ENCODE measurements at places on chromosomes 7 and 10.

DNA sequence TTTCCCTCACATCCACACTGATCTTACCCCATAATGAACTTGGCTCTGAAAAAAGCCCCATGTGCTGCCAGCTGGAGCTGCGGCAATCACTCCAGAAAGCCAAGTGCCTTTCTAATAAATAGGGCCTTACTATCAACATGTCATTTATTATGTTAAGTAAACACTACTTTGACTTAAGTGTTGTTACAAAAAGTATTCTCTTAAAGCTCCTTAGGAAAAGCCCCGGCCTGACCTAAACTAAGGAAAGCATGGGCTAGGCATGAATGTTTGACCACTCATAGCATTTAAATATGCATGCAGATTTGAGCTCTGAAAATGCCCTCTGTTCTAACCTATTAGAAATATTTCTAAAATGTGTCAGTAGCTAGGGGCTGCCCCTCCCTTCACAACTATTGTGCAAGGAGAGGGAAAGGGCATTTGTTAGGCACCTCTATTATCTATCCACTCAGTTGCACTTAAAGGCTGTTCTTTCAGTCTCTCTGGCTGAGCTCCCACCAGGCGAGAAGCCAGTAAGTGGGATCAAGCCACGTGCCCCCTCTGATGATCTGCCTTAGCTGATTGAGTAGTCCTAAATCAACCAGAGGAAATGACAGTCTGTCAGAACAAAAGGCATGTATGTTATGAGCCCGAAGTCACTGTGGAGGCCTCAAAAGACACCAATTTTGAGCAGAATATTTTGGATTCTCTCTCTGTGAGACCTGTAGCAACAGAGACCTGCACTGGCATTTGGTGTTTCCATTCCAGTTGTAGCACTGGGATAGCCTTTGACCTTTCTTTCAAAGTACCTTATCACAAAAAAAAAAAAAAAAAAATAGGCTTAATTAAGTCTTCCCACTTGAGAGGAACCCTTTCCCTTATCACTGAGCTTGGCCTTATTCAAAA, 77.1 kb downstream of the ITGB8 start:
- no peak for DNase-seq

DNA sequence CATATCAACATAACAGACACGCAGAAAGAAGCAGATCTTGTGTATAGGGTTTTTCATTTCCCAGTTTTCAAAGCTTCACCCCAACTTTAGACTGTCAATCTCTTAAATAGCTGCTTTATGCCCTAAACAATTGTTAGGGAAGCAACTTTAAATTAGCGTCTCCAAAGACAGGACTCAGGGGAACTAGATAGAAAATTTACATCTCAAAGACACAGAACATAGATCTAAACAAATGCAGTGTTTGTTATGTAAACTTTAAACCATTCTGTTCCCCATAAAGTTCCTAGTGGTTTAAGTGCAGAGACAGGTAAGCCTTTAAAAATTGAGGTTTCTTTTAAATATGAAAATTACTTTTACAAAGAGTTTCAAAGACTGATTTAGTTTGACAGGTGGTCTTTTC, 379.2 kb upstream of the GHITM start:
- DNase-seq, result no peak

DNA sequence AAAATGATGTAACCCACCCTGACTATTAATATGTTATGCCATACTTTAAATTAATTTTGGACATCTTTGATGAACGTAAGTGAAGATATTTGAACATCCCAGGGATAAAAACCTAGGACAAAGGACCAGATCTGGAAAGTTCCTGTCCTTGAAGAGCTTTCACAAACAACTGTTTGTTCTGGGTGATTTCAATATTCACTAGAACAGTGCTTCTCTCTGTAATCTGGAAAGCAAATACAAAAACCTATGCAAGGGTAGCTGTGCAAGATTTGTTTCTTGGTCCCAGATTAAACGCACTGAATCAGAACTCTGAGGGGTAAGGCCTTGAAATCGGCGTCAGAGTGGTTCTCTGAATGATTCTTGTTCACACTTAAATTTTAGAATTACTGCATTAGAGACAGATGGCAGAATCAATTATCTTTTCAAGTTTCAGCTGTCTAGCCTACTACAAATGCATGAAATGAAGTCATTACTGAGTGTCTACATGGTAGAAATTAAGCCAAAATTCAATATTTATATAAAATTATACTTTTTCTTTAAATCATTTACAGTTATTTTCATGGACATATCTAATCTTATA, 69.6 kb upstream of the CSTF2T start:
- no peak for DNase-seq

- no peak for DNase-seq
These were observed 403.4 kb downstream of the DNAJB9 start for GRCh38 chr7:108973075-108973474.

DNA sequence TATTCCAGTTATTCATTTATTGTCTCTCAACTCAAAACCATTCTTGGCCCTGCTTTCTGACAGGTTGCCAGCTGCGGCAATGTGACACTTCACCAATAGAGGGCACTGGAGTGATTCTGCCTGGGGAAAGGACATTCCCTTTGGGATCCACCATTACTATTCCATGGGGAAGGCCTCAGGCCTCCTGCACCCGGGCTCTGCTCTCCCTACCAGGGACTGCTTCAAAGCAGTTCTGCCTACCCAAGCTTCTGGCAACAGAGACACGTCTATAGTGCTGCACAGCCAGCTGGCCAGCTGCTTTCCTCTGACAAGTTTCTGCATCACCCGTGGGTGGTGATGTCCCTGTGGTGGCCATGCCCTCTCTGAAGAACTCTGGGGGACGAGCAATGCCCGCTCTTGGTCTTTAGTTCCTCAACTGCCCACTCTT, 163.8 kb downstream of the ELMO1 start:
- DNase-seq, result peak; percentile 25

GRCh38 chr7:75985518-75986146, 8.8 kb downstream of the TMEM120A start:
- DNase-seq, result no peak

- DNase-seq, result no peak
These were observed 26.3 kb upstream of the WDFY4 start for GRCh38 chr10:48658243-48658974.

- peak; percentile 57 for DNase-seq
These were observed 13.5 kb upstream of the BAMBI start for GRCh38 chr10:28663576-28664368.

DNA sequence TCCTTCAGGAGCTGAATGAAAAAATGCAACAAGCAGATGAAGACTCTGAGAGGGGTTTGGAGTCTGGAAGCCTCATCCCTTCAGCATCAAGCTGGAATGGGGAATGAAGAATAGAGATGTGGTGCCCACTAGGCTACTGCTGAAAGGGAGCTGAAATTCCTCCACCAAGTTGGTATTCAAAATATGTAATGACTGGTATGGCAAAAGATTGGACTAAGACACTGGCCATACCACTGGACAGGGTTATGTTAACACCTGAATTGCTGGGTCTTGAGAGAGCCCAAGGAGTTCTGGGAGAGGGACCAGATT, 5.4 kb downstream of the IFIT2 start:
- DNase-seq, result no peak

DNA sequence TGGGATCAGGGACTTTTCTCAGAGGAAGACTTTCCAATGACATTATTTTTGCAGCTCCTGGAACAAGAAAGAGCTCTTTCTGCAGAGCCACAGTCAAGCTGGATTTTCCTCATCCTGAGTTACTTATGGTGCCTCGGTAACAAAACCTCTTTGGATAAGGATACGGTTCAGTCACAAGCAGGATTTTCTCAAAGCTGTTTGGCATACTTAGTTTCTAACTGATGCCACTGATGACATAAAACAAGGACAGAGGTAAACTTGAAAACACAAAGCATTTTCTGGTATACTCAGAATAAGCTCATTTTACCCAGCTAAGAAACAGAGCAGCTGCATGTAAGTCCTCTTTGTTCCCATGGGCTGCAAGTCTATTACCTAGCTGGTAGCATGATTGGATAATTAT, 340.9 kb upstream of the MEOX2 start:
- DNase-seq, result no peak

DNA sequence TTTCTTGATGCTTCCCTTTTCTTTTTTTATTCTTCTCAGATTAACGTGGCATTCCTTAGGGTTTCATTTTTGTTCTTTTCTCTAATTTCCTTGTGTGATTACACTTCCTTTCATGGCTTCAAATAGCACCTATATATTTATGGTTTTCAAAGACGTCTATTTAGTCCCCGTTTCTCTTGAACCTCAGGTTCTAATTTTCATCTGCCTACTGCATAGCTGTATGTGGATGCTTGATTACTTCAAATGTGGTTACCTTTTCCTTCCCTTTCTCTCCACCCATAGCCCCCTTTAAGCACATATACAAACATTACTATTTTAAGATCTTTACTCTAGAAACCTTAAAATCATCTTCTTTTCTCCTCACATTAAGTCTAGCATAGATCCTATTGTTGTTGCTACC, 2.4 kb downstream of the TPST1 start:
- DNase-seq, result no peak

GRCh38 chr7:5683280-5683670, 98.2 kb downstream of the RNF216 start:
- no peak for DNase-seq

DNA sequence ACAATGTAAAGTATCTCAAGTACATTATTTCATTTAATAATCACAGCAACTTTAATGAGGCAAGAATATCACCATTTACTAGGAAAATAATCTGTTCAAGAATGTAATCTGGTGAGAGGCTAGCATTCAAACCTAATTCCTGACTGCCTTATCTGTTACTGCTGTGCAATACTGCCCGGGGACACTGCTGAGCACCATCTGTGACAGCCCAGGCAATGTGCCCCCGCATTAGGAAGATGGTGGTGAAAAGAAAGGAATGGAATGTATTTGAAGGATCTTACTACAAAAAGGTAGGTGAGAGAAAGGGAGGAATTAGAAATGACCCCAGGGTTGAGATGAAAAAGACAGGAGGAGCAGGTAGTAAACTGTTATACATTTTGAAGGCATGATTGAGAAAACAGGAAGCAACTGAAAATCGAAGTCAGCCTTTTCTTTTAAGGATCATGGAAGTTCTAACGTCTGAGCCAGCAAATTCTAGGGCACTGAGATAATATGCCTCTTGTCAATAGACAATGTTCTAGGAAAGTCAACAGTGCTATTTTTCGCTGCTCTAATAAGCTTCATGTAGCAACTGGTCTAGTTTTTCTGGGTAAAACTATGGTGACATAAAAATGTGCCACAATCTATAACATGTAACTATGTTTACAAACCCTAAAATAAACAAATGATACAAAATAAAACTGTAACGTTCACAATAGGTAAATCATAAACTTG, 90.4 kb downstream of the ETV1 start:
- no peak for DNase-seq

DNA sequence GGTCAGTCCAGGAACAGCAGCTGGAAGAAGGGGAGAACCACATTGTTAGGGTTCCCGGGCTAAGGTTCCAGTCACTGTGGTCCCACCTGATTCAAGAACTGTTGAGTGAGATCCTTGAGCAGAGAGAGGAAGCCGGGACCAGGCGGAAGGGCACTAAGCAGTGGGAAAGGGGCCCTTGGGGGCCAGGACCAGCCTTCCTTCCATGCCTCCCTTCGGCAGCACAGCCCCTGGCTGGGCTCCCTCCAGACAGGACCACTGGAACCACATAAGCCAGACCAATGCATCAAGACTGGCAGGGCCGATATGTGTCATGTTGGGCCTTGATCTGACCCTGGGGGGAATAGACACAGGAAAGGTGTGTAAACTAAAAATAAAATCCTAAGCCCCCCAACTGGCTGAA, 103.9 kb downstream of the STRA8 start:
- no peak for DNase-seq

GRCh38 chr7:40945788-40946187, 757.1 kb downstream of the INHBA start:
- no peak for DNase-seq

DNA sequence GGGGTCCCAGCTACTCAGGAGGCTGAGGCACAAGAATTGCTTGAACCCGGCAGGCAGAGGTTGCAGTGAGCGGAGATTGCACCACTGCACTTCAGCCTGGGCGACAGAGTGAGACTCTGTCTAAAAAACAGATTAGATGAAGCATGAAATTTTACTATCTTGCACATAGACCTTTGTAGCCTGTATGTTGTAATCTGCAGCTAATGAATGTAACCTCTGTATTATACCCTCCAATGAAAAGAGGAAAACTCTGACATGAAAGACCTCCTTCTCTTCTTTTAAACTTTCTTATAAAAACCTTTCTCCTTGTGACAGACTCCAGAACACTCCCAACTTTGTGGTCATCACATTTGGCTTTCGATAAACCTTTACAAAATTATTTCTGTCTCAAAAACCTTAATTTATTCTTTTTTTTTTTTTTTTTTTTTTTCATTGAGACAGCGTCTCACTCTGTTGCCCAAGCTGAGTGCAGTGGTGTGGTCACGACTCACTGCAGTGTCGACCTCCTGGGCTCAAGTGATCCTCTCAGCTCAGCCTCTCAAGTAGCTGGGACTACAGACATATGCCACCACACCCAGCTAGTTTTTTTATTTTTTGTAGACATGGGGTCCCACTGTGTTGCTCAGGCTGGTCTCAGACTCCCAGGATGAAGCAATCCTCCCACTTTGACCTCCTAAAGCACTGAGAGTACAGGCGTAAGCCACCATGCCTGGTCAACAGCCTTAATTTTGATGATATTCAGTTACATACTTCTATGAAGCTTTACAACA, 97.4 kb downstream of the SVOPL start:
- no peak for DNase-seq

- DNase-seq, result no peak
These were observed 105.0 kb downstream of the EPC1 start for GRCh38 chr10:32241946-32242345.

DNA sequence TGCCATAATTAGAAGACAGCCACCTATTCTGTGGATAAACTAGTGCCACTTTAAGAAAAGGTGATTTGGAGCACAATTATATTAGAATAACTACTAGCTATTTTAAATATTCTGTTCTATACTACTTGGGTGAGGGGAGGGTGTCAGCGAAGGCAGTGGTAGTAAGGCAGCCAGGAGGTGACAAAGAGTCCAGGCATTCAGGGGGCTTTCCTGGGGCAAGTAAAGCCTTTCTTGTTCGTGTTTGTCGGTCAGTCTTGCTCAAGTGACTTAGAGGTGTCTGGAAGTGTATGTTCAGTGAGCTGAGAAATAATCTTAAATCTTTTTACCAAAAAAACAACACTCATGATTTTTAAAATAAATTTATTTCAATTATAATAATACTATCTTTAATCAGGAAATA, 34.4 kb downstream of the ADD3 start:
- no peak for DNase-seq

DNA sequence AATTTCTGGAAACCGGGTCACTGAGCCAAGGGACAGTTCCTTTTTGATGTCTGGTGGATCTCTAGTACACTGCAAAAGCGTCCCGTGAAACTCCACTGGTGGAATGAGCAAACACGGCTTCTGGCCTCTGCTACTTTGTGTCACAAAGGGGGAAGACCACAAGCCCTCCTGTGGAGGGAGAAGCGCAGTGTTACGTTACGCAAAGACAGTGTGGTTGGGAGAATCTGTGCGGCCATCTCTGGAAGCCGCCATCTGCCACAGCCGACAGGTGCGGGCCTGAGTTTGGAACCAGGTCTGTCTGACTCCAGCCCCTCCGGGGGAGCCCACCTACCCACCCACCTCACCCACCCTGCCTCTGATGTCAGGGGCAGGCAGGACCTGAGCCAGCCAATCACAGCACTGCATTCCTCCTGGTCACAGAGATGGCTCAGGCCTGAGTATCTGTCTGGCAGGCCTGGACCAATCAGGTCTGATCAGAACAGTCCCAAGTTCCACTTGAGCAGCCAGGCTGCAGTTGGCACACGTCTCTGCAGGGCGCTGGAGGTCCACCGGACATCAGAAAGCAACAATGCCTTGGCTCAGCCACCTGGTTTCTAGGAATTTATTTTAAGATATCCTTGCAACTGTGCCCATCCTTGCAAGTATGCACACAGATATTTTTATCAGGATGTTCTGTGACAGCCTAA, 3.0 kb upstream of the CYP2W1 start:
- DNase-seq, result no peak

GRCh38 chr10:74827694-74828093, 1.3 kb downstream of the KAT6B start:
- DNase-seq, result no peak
